Daoy (cell line): ENCODE measurements at places on chromosomes 3 and 15. TPM values are rescaled to one million over a fixed set of nuclear protein-coding genes. Genes with fewer than 3 reads are reported as not detected.

ABCC5 gene
- 10.0 and 28.5 TPM in 2 replicates for total RNA-seq

SI gene
- total RNA-seq: not detected in 2 replicates

PLA2G4D gene
- not detected in 2 replicates for total RNA-seq

ZMYND10 gene
- 0.06 and 0.17 TPM in 2 replicates for total RNA-seq

DNA sequence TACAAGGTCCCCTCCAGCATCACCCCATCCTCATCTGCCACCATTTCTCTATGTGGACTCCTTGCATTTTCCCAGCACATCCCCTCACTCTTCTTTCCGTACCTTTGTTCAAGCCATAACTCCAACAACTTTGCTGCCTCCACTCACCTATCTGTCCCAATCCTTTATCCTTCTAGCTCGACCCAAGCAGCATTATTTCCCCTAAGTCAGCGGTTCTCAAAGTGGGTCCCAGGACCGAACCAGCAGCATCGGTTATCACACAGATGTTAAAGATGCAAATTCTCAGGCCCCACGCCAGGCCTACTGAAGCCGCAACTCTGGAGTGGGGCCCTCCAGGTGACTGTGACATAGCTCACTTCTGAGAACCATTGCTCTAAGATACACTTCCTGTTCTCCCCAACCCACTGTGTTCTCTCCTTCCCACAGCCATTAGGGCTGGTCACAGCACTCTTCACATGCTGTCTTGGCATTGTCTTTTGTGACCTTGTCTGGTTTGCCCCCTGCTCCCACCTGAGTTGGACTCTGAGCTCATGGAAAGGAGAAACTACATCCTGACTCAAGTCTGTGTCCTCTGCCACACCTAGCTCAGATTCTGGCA, 56.2 kb downstream of the AAGAB start:
- peak; percentile 20 for DNase-seq

DNA sequence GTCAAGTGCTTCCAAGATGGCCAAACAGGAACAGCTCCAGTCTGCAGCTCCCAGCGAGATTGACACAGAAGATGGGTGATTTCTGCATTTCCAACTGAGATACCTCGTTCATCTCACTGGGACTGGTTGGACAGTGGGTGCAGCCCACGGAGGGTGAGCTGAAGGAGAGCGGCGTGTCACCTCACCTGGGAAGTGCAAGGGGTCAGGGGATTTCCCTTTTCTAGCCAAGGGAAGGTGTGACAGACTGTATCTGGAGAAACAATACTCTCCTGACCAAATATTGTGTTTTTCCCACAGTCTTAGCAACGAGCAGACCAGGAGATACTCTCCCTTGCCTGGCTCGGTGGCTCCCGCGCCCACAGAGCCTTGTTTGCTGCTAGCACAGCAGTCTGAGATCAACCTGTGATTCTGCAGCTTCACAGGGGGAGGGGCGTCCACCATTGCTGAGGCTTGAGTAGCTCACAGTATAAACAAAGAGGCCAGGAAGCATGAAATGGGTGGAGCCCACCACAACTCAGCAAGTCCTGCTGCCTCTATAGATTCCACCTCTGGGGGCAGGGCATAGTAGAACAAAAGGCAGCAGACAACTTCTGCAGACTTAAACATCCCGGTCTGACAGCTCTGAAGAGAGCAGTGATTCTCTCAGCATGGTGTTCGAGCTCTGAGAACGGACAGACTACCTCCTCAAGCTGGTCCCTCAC, 293.5 kb upstream of the SUCLG2 start:
- peak; percentile 0 for DNase-seq

DNA sequence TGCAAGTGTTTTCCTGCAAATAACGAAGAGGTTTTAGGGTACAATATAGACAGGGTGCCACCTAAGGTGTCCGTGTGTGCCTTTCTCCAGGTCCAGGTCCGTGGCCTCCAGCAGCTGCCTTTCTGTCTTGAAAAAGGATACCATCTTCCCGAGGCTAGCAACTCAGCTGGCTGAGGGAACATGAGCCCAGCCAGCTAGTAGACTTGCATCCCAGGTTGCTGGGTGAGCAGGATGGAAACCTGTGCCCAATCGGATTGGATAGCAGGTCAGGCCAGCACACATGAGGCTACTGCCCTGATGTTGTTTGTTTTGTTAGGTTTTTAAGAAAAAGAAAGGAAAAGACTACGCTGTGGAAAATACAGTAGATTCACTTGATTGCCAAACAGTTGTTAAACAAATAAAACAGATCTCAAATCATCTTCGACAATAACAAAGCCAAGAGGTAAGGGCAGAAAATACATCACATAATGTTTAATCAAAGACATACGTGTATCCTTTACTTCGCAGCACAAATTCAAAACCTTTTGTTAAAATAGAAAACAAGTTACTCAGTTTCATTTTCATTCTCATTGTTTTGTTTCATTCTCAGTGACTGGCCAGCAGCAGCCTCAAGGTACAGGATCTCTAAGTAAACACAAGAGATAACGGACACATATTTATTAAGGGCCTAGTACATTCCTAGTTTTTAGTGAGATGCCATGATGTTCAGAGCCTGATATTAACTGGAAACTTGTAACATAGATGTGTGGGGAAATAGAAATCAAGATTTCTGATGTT, 661.2 kb upstream of the NR2F2 start:
- DNase-seq: peak; percentile 11

GRCh38 chr15:63256433-63257274, 20.8 kb upstream of the APH1B start:
- peak; percentile 57 for DNase-seq

DNA sequence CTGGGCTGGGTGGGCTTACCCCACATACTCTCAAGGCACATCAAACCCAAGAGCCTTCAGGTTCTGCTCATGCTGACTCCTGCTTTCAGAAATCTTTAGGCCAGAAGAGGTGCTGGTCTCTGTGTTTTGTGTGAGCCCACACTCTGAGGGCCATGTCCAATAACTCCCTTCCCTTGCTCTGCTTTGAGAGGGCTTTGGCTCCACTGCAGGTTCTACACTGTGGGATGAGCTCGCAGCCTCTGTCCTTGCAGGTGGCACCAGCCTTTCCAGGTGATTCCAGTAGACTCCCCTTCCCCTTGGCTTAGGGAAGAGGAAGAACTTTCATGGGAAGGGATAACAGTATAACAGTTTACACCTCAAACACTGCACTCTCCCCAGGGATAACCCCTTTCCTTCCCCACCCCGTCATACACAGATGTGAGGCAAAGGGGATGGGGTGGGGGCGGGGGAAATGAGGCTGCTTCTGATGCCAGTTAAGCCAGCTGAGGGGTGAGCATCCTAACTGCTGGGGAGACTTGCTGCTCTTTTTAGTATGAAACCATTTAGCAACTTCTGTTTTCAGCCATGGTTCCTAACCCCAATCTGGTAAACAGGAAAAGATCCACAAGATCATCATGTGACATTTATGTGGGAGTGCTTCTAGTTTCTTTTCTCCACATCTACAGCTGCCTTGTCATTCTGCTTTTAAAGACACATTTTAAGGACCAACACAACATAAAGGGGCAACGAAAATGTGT, 262.4 kb downstream of the SLC9A9 start:
- no peak for DNase-seq

- no peak for DNase-seq
Observed at GRCh38 chr3:11367143-11367693, 95.0 kb downstream of the ATG7 start.

- DNase-seq: no peak
Observed at GRCh38 chr15:73345658-73346057, 23.1 kb downstream of the HCN4 start.

DNA sequence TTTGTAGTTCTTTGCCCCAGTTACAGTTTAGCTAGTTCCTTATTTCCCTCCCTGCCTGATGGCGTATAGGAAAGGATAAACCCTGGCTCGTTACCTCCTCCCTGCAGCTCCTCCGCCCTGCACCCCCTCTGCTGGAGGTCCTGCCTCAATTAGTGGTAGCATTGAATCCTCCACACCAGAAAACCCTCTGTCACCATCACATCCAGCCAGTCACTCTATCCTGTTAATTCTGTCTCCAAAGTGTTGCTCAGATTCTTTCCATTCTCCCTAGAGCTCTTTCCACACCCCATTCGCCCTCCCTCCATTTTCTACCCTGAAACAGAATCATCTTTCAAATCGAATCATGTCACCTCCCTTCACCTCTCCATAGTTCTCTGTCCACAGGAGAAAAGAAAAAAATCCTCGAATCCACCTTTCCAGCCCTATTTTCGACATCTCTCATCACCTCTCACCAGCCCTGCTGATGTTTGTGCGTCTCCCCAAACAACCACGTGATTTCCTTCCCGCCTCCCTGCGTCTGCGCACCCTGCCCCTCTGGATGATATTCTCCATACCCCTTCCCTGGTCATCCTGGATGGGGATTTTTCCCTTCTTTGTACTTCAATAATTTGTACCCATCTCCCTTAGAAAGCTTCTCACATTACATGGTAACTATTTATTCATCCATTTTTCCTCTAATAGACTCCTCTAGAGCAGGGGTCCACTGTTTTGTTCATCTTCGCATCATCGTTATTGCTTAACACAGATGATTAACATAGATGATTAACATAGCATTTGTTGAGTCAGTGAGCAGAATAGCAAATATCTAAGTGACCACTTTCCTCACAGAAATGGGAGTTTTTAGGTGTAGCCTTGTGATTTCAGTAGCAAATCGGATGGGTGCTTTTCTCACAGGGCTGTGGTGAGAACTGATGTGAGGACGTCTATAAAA, 37.1 kb downstream of the MAP3K13 start:
- no peak for DNase-seq

DNA sequence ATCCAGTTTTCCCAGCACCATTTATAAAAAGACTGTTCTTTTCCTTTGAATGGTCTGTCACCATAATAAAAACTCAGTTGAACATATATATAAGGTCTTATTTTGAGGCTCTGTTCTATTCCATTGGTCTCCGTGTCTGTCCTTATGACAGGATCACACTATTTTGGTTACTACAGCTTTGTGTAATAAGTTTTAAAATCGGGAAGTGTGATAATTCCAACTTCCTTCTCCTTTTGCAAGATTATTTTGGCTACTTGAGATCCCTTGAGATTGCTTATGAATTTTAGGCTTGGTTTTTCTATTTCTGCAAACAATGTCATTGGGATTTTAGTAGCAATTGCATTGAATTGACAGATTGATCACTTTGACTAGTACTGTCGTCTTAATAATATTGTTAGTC, 35.7 kb downstream of the SACM1L start:
- no peak for DNase-seq

DNA sequence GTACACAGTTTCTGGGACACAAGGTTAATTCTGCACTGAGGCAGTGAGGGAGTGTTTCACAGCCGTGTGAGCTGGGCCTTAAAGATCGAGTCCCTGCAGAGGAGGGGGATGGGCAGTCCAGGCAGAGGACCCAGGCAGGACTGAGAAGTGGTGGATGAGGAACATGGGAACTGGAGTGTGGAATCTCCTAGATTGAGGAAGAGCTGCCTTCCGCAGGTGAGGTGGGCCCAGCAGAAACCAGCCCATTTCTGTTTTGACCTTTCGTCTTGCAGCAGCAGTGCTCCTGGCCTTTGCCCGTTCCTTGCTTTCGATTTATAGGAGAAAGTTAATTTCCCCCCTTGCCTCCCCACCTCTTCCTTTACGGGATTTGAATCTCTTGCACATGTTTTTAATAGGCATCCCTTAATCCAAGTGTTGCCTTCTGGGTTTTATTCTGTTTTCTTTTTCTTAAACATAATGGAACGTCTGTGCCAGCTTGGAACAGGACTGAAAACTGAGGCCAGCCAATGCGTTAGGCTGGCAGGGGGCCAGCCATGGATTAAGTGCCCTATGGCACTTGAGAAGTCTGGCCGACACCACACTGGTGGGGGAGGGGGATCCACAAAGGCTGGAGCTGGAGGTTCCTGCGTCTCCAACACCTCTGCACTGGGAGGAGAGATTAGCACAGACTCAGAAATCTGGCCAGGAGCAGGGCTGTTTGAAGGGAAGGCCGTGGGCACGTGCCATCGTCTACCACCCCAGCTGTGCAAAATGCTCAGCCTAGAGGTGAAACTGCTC, 78.1 kb downstream of the AAGAB start:
- peak; percentile 54 for DNase-seq

- DNase-seq: no peak
Observed at GRCh38 chr3:195162033-195162669, 108.8 kb downstream of the XXYLT1 start.

DNA sequence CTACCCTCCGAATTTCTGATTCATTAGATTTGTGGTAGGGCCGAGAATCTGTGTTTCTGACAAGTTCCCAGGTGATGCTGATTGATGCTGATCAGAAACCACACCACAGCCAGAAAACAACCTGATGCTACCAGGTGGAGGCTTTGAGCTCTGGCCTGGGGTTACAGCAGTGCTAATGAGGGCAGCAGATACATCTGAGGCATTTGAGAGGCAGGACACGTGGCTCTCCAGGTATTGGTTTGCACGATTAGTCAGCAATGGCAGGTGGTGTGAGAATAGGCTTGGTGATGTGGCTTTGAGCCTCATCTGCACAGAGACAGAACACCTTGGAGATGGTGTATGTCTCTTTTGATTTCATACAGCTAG, 78.8 kb upstream of the THBS1 start:
- DNase-seq: no peak

DNA sequence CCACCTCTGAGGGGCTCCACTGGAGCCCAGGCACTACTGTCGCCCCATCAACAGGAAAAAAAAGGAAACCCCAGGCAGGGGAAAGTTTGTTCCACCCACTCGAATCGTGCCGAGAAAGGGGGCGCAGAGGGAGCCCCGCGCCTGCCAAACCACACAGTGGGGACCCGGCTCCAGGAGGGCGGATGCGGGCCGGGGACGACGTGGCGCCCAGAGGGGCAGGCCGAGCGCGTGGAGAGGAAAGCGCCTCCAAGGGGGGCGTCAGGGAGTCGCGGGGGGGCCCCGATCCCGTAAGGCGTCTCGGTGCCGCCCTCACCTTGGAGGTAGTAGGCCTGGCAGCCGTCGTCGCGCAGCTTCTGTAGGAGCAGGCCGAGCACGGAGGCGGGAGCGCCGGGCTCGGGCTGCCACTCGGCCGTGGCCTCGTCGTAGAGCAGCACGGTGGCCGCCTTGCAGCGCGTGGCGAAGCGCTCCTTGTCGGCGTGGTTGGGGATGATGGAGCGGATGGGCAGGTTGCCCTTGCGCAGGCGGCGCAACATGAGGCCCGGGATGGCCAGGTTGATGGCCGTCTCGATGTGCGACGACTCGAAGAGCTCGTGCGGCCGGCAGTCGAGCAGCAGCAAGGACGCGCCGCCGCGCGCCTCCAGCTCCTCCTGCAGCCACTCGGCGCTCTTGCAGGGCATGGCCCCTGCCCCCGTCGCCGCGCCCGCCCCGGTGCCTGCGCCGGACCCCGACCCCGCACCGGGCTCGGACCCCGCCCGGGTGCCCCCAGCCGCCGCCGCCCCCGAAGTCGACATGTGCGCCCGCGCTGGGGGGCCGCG, 627 bp downstream of the DUSP7 start:
- DNase-seq: peak; percentile 64

GRCh38 chr3:47164007-47164881, at the start of gene SETD2:
Gene SETD2, minus strand, starts transcription at chr3:47164113. Its CDS starts 189 bp downstream, at chr3:47163924.
- peak; percentile 93 for DNase-seq

GRCh38 chr3:55549177-55549576, 62.1 kb upstream of the WNT5A start:
- DNase-seq: no peak

- DNase-seq: no peak
Observed at GRCh38 chr3:171498921-171499320, 38.7 kb upstream of the TNIK start.

- no peak for DNase-seq
Observed at GRCh38 chr3:182628531-182628930, 164.8 kb upstream of the ATP11B start.

- no peak for DNase-seq
Observed at GRCh38 chr3:183812761-183813445, 12.5 kb downstream of the MAP6D1 start.

- DNase-seq: no peak
Observed at GRCh38 chr3:11076711-11077110, 77.6 kb upstream of the HRH1 start.
